GM23338 (cell line): ENCODE measurements at places on chromosomes 2 and 18. TPM values are rescaled to one million over a fixed set of nuclear protein-coding genes. Genes with fewer than 3 reads are reported as not detected.

The ELAC1 gene
- 3.2 and 3.8 TPM in 2 replicates for total RNA-seq

The IMMT gene
- total RNA-seq = 83.1 and 96.7 TPM in 2 replicates

The TMEM37 gene
- total RNA-seq = 7.2 and 8.8 TPM in 2 replicates

The RIT2 gene
- total RNA-seq = 0.70 and 1.9 TPM in 2 replicates

The SIX2 gene
- 0.31 and 0.87 TPM in 2 replicates for total RNA-seq

The NYAP2 gene
- not detected in 2 replicates for total RNA-seq

The LIMS3 gene
- 0.31 and 1.0 TPM in 2 replicates for total RNA-seq

The DNAJC27 gene
- total RNA-seq = 2.4 and 5.3 TPM in 2 replicates

The NR4A2 gene
- 0.49 and 0.85 TPM in 2 replicates for total RNA-seq

The FZD7 gene
- total RNA-seq = 404 and 435 TPM in 2 replicates

The HOXD9 gene
- not detected in 2 replicates for total RNA-seq

The MBP gene
- 20.7 and 22.9 TPM in 2 replicates for total RNA-seq

The SALL3 gene
- total RNA-seq = 29.0 and 39.8 TPM in 2 replicates

The KCNS3 gene
- total RNA-seq = 62.4 and 80.0 TPM in 2 replicates

The MARCO gene
- not detected in 2 replicates for total RNA-seq

The PROKR1 gene
- total RNA-seq = 5.2 and 5.3 TPM in 2 replicates

The RNU2-63P gene
- total RNA-seq = not detected in 2 replicates
